Caudate nucleus (tissue), 63 donors: ENCODE measurements at places on chromosomes 3 and 15.

DNA sequence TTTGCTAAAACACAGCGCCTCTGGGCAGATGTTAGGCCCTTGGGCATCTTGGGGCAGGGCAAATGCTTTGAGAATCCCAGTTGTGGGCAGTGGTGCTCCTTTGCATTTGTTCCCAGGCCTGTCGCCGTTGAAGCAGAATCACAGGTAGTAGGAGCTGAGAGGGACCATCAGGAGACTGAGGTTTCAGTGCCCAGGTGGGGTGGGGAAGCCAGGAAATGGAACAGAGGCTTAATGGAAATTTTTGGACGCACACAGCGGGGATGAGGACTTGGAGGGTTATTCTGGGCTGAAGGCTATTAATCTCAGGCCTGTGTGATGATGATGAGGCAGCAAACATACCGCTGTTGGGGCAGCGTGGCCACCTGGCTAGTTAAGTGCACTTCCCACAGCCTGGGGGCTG lies 99.5 kb downstream of the SV2B start:
- no peak for DNase-seq

DNA sequence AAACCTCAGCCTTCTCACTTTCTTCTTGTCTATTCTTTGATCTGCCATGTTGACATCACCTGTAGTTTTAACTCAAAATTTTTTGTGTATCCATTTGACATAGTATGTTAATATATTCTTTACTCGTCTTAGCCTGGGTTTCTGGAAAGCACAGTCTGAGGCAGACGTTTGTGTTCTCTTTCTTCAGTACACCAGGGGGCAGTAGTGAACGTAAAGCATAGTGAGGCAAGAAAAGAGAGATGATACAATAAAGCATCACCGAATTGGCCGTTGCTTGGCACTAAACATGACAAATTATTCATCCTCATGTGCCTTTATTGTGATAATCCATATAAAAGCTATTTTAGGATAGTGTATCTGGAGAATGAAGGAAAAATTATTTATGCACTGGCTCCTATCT lies 141.0 kb upstream of the MYRIP start:
- no peak for DNase-seq

GRCh38 chr3:34180532-34180931 lies 382.1 kb downstream of the PDCD6IP start:
- no peak for DNase-seq

GRCh38 chr3:174858353-174858752 lies 781 bp upstream of the NAALADL2 start:
- no peak for DNase-seq

- DNase-seq: no peak
Observed at GRCh38 chr15:86347245-86347644, 267.6 kb downstream of the AGBL1 start.

DNA sequence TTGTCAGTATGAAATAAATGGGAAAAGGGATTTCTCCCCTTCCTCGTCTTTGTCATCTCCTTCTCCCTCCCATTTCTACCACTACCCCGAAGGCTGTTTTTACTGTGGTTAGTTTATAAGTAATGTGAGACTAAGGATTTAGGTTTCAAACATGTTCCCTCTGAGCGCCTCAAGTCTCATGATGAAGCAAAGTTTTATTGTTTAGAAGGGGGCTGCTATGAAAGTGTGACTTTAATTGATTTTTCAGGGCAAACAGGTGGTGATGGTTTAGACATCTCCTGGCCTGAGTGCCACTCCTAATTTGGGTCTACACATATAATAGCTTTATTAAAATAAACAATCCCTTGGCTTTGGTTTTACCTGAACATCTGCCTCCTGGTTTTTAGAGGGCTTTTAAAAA lies 185.5 kb downstream of the MCTP2 start:
- no peak for DNase-seq

DNA sequence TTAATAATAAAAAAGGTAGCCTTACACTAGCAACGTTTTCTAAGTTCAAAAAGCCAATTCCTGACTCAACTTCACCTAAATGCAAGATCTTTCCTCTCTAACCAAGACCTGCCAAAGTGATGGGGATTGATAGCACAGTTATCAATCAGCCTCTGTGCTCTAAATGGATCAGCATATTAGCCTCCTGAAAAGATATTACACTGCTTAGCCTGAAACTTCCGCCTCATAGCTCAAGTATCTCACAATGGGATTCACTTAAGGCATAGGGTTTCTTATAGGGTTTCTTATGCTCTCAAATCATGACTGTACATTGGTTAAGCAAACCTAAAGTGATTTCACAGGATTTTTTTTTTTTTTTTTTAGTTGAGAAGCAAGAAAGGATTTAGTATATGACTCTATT lies 436 bp upstream of the SLC9A9 start:
- no peak for DNase-seq

DNA sequence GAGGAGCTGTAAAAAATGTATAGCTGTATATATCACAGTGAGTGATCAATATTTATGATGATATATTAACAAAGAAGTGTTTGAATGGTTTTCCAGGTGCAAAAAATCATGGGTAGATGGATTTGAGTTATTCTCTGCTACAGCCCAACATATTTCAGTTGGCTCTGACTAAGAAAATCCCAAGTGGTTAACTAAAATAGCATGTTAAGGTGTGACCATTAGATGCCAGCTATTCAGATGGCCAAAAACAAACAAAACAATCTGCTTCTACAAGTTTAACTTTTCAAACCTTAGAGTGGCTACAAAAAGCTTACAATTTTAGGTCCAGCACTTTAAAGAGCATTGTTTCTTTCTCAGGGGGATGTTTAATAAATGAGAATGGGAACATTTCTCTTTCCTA lies 67.5 kb downstream of the SEMA6D start:
- no peak for DNase-seq

GRCh38 chr3:176867681-176868663 lies 329.3 kb downstream of the TBL1XR1 start:
- DNase-seq: no peak

DNA sequence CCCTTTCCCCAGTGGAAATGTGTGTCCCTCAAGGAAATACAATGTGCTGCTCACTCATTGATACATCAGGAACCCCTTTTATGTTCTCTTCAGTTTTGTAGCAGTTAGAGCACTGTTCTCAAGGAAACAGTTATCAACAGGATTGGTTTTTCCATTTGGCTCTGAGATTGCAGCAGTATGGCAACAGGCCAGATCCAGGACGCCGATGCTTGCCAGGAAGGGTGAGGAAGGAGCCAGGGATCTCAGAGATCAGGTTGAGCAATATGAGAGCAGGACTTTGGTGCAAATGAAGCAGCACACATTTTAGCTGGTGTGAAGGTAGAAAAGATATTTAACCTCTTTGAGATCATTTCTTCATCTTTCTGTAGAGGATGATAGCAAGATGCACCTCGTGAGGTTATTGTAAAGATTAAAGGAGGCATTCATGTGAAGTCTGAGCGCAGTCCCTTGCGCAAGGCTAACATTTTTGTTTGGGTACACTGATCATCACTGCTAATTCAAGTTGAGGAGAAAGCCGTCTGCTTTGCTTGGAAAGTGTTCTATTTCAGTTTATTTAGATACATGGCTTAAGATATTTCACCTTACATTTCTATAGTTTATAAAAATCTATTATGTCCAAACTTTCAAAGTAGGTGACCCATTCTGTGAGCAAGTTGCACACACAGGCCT lies 68.5 kb downstream of the KCNH8 start:
- DNase-seq: no peak

DNA sequence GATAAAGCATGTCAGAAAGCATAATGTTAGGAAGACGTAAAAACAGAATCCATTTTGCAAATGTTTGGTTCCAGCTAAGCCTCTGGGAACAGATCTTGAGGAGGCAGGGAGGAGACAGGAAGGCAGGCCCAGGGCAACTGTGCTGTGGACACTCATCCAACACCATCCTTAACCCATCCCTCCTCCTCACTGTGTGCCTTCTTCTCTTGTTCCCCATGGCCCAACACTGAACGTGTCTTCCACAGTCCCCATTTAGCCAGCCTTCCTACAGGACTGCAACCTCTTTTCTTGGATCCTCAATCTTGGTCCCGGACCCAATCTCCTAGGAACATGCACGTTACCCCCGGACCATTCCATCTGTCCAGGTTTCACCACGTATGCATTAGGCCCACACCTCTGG lies 15.4 kb downstream of the C2CD4B start:
- DNase-seq: no peak

DNA sequence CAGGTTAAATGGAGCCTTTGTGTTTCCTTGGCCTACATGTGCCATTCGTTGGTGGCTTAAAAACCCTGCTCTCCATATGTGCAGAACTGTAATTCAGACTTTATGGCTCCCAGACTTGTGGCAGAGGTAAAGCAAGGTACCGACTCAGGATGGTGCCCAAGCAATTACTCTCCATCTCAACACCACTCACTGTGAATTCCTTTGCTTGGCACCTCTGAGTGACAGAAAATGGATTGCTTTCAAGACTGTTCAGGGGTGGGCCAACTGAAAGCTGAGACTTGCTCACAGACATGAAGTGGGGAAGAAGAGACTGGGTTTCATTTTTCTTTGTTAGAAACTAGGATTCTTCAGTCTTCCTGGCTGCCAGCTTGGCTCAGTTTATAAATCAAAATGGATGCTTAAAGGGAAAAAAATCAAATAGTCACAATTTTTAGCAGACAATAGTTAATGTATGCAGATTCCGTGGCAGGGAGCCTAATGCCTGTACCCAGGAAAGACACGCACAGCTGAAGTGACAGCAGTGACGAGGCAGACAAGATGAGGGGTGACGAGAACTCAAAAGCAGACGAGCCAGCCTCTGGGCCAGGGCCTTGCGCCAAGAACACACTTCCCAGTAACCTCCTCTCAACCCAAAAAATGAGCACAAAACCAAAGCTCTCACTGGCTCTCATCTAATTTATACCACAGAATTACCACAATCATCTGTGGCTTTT lies 207.9 kb upstream of the SLC2A2 start:
- DNase-seq: no peak

DNA sequence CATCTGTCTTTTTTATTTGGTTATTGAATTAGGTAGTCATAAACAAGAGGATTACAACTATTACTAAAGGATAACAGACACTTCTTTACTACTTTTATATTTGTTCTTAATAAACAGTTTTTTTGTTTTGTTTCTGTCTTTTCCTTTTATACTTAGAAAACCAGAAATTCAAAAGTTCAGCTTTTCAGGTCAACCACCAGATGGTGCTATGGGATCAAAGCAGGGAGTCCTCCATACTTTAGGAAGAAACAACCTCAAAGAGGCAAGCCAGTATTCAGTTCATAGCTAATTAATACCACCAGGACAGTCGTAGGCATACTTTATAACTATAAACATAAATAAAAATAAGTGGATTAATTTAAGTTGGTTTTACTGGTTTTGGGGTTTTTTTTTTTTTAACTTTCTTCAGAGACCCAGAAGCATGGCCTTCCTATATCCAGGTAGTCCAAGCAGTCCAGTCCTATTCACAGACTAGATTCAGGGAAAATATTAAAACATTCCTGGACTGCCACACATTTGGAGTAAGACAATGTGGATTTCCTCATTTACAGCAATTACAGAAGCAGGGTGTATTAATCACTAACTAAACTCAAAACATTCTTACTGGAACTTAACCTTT lies 16.0 kb upstream of the EID1 start:
- no peak for DNase-seq

- no peak for DNase-seq
Observed at GRCh38 chr15:66080717-66081398, 172.7 kb downstream of the MEGF11 start.

DNA sequence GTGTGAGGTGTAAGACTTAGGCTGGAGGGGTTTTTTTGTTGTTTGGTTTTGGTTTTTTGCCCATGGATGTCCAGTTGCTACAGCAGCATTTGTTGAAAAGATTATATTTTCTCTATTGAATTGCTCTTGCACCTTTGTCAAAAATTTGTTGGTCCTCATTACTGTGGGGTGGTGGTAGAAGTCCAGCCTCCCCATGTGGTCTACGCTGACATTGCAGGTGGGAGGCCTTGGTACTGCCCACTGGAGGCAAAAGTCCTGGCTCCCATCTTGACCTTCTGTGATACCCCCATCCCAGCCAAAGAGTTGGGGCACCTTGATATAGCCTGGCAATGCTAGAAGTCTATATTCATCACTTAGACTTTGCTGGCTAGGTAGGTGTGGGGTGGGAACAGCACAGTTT lies 5.4 kb upstream of the RAB6B start:
- no peak for DNase-seq

GRCh38 chr3:186953011-186953487 lies 22.7 kb downstream of the ST6GAL1 start:
- no peak for DNase-seq

- DNase-seq: no peak
Observed at GRCh38 chr3:5321666-5322340, 134.3 kb downstream of the EDEM1 start.

GRCh38 chr3:70065696-70066253 lies 66.2 kb downstream of the SAMMSON start:
- DNase-seq: no peak

GRCh38 chr3:54668236-54668635 lies 259.6 kb downstream of the LRTM1 start:
- DNase-seq: no peak

DNA sequence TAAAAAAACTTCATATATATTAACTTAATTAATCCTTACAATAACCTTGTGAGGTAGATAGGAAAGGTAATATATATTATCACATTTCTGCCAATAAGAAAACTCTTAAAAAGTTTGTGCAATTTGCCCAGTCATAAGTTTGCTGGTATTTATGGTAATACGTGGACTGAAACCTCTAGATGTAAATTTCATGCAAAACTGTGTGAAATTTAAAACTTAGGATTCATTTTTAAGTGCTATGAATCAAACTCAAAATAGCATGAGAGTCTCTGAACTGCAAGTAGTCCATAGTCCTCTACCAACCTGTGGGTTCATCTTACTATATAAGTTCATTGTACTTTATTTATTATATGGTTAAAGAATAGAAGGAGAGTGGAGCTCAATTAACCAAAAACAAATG lies 56.4 kb downstream of the ZBTB20 start:
- no peak for DNase-seq

- DNase-seq: no peak
Observed at GRCh38 chr3:187919048-187919447, 173.8 kb upstream of the BCL6 start.

DNA sequence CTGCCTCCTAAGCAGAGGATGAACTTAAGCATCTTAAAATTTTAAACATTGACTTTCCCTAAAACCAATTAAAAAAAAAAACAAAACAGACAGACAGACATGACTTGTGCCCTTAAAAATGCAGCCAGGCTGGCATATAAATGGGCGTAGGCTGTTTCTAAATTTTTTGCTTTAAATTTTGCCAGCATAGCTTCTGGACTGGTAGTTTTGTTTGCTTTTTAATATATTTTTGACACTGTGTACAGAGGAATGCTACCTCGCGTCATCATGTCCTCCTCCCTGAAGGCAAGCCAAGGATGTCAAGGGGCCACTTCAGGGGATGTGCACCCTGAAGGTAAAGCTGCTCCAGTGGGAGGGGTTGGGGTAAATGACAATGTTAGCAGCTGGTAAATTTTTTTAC lies 134.8 kb downstream of the PGPEP1L start:
- no peak for DNase-seq

DNA sequence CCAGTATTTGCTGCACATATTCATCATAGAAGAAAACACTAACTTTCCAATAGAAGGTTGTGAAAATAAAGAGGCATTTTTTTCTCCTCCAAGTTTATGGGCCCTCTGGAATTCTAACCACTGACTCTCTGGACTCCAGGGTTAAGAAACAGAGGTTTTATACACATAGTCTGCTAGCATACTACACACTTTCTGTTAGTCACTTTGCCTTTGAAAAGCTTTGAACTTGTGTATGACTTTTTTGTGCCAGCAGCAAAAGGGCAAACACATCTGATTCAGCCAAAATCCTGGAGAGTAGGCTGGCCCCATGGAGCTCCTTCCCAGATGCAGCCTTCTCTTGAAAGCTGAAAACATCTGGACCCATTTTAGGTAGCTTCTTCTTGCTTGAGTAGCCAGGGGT lies 6.2 kb downstream of the ZIC4 start:
- DNase-seq: no peak
